Astrocyte of the spinal cord (primary cell): ENCODE measurements at places on chromosomes 1 and 21.

DNA sequence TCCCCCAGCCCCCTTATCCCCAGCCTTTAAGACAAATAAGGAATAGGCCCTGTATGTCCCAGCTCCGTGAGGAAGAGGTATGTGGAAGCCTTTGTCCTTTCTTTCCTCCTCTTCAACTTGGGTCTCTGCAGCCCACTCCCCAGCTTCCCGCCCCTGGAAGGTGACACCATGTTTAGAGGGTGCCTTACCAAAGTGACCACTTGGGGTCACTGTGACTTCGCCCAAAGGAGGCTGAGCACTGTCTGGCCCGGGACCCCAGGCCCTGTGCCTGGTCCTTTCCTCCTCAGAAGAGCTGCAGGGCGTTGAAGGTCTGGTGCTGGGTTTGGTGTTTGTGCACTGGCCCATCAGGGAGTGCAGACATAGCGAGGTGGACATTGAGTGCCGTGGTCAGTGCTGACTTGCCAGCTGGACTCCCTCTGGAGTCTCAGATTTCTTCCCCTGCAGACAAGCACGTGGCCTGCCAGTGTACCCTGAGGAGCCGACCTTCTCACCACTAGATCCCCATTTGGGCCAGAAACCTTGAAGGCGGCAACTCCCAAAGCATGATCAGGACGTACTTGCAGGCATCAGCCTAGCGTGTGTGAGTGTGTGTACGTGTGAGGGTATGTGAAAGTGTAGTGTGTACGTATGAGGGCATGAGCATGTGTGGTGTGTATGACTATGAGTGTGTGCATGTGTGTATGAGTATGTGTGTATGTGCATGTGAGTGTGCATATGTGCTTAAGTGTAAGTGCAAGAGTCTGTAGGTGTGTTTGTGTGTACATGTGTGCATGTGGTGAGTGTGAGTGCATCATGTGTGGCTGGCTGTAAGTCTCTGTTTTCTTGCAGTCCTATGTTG is 181.4 kb upstream of the KIAA0040 start:
- DNase-seq: peak; percentile 9

DNA sequence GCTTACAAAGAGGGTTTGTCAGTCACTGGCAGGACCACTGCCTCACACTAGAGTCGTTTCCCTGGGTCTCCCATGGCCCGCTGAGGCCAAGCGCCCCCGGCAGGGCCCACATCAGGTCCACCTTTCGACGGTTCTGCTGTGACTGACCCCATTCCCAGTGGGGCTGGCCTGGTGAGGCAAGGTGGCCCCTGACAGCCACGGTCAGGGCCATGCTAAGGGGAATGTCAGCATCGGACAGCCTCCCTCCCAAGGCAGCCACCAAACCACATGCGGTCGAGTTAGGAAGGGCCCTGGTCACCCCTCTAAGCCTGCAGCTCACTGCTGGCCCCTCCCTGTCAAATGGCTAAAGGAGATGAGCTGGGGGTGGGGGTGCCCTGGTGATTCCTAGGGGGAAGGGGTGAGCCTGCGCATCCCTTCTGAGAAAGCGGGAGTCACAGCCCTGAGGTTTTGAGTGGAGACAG is 2.9 kb upstream of the KIF17 start:
- no peak for DNase-seq

DNA sequence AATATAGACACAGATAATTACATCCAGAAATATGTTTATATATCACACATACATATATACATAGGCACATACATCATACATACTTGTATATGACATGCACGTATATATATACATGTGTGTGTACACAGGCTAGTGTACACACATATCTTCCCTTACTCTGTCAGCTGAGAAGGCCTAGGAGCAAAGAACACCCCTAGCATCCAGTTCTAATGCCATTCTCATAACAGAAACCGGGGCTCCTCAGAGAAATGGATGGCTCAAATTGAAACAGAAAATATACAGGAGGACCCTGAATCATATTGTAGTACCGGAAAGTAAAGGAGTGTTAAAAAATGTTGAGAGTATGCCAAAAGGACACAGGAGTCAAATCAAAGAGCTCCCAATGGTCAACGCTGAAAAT is 19.7 kb upstream of the HYI start:
- DNase-seq: no peak

DNA sequence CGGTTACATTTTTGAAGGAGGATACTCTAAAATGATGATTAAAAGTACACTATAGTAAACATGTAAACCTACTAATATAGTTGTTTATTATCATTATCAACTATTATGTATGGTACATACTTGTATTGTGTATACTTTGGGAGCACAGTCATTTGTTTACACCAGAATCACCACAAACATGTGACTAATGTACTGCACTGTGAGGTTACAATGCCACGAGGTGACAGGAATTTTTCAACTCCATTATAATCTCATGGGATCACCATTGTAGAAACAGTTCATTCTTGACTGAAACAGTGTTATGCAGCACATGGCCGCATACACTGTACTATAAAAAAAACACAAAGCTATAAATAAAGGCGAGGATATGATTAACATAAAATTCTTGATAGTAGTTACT is 44.3 kb downstream of the GPATCH2 start:
- no peak for DNase-seq

DNA sequence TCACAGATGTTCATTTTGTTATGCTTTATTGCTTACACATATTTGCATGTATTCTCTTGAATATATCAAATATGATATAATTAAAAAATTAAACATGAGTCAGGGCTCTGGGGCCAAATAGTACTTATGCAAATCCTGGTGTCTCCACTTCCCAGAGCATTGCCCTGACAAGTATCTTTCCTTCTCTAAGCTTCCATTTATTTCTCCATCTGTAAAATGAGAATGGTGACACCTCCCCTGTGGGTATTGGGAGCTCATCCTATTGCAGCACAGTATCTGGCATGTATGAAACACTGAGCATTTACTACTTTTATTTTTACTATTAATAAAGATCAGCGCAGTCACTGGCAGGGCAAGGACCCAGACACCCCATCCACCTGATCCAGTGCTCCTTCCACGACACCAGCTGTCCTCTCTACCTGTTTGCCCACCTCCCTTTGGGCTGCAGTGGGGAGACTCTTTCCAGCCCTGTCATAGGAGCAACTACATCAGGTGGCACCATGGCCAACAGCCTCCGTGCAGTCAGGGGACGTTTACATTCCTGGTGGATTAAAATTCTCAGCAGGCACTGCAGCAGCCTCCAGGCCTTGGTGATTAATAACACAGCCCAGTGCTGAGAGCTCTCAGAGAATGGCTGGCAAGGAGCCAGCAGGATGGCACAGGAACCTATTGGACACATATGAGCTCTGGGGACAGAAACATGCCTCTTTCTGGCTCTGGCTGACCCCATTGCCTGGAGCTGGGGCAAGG is 113.0 kb downstream of the DMRTB1 start:
- DNase-seq: peak; percentile 36

DNA sequence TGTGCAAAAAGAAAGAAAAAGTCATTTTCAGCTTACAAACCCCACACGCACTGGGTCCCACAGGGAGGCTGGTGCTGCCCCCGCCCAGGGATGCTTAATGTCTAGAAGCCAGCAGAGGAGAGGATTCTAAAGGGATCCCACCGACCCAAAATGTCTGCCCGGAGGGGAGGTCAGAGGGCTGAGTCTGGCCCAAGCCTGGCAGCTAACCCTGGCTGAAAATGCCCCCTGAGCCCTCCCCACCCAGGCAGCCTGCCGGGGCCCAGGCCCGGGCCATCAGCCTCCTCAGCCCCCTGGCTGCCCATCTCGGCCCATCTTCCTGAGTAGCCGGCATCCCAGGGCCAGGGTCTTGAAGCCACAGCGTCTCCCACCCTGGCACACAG is 33.5 kb downstream of the ACOT7 start:
- no peak for DNase-seq

GRCh38 chr1:2946999-2947690 is 74.1 kb upstream of the ACTRT2 start:
- DNase-seq: no peak

DNA sequence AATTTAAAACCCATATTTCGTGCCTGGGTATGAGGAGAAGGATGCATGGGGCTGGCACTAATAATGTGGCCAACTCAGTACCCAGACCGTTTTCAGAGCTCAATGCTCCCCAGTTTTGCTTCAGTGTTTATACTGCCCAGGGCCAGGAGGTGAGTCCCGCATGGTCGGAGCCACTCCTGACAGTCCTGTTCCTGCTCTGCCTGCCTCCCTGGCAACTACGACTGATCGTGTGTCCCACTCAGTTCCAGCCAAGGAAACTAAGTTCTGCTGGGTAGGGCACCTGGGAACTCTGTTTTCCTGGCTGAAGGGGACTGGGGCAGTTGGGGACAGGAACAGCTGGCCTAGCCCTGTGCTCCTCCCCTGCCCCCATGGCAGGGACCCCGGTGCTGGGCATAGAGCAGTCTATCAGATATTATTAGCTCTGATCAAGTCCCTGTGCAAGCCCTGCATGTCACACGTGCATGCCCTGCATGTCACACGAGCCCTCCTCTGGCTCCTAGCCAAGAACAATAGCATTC is 19.2 kb downstream of the S100A7 start:
- DNase-seq: no peak

GRCh38 chr1:153779781-153780541 is 4.8 kb downstream of the SLC27A3 start:
- DNase-seq: no peak

- no peak for DNase-seq
Measured at GRCh38 chr1:5855196-5855897, 136.9 kb downstream of the NPHP4 start.

DNA sequence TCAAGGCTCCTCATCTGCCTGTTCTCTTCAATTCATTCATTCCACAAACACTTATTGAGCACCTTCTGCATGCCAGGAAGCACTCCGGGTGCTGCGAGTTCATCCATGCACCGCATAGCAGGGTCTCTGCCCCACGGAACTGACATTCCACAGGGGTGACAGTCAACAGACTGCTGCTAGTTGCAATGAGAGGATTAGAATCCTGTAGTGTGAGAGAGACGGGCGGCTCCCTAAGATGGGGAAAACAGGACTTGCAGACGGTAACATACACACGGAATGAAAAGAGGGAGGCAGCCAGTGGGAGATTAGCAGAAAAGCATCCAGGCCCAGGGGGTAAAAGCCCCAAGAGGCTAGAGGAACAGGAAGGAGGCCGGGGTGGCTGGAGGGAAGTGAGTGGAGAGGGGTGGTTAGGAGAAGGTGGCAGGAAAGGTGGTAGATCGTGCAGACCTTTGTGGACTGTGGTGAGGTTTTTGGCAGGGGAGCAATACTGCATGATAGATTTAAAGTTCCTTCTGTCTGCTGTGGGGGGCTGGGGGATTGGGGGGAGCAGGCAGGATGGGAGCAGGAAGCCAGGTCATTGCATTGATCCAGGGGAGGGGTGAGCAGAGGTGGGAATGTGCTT is 6.6 kb downstream of the TNFRSF8 start:
- no peak for DNase-seq

DNA sequence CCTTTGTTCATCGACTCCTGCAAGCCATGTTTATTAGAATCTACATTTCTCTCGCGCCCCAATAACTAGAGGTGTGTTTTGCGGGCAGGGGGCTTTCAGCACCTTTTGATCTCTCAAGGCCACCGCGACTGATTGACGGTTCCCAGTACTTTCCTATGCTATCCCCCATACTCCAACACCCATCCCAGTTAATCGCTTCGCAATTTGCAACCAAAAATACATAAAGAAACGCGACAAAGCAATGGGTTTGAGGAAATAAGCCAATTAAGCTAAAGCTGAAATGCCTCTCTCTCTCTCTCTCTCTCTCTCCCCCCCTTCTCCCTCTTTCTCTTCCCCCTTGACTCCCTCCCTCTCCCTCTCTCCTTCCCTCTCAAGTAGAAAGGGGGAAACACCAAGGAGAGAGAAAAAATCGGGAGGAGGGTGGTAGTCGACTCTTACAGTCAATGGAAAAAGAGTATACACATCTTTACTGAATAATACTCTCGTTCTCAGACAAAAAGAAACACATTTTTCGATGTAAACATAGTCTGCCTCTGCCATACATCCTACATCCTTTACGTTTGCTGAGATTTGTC is 128.0 kb upstream of the DPYD start:
- no peak for DNase-seq

DNA sequence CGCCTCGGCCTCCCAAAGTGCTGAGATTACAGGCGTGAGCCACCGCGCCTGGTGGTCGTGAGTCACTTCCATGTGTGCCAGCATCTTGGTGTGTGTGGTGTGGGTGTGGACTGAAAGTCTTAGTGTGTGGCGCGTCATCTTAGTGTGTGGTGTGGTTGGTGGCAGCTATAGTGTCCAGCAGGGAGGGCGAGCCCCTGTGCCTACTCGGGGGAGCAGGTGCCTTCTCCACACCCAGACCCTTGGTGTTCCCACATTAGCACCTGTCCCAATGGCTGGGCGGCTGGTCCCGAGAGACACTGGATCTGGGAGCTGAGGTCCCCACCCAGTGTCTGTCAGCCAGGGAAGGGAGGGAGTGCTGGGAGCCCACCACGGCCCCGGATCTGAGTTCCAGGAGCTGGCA is 2.8 kb downstream of the SCNN1D start:
- no peak for DNase-seq

GRCh38 chr1:227351443-227351842 is 33.2 kb upstream of the CDC42BPA start:
- DNase-seq: peak; percentile 16

- DNase-seq: no peak
Measured at GRCh38 chr1:6614929-6615785, 1.6 kb downstream of the PHF13 start.

- DNase-seq: no peak
Measured at GRCh38 chr1:39988618-39989343, 33.8 kb downstream of the MFSD2A start.

DNA sequence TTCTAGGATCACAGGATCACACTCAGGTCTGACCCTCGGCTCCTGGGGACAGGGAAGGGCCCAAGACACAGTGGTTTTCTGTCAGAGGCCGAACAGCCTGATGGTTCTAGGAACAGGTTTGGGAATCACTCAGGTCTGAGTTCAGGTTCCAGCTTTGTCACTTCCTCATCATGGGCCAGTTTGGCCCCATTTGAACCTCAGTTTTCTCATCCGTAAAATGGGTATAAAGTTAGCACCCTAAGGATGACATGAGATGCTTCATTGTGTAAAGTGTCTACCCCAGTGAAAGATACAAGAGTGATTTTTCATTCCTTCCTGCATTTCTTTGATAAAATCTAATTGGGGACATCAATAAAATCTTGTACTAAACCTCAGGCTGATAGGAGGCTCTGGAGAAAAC is 11.2 kb upstream of the ACTL8 start:
- DNase-seq: no peak

DNA sequence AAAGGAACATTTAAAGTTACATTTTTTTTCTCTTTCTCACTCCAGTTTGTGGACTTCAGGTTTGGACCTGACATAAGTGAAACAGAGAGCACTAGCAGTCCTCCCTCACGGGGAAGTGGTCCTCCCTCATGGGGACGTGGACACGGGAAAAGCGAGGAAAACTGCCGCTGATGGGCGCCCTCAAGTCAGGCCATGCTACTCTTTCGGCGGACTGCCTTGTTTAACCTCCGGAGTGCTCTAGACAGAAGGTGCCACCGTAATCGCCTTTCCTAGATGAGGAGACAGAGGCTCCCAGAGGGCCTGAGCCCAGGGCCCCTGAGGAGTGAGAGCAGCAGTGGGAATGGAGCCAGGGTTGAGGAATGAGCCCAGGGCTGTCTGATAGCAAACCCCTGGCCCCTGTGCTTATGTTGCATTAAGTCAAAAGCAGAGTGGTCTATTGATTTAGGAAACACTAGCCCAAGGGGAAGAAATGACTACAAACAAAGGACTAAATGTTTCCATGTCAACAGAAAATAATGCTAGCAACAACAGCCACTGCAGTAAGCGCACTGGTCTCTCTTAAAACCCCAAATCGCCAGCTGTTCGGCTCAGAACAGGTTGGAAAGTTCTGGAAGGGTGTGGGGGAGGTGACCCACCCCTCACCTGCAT is 84.1 kb downstream of the DMRTB1 start:
- no peak for DNase-seq

GRCh38 chr1:44339731-44340130 is 15.3 kb downstream of the ERI3 start:
- no peak for DNase-seq
